Ecto neural progenitor cell (in vitro differentiated cells): ENCODE measurements at places on chromosomes 4 and X.

DNA sequence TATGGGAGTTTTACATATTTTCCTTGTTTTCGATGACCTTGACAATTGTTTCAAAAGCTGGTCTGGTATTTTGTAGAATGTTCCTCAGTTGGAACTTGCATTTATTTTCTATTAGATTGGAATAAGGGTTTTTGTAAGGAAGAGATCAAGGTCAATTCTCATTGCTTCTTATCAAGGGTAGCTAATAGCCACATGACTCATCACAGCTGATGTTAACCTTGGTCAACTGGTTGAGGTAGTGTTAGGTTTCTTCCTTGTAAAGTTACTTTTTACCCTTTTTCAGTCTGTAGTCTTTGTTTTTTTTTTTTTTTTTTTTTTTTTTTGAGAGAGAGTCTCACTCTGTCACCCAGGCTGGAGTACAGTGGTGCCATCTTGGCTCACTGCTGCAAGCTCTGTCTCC lies 257.2 kb downstream of the SNCA start:
- DNase-seq, result no peak

GRCh38 chrX:48591255-48591791 lies 6.0 kb upstream of the WDR13 start:
- DNase-seq, result no peak

DNA sequence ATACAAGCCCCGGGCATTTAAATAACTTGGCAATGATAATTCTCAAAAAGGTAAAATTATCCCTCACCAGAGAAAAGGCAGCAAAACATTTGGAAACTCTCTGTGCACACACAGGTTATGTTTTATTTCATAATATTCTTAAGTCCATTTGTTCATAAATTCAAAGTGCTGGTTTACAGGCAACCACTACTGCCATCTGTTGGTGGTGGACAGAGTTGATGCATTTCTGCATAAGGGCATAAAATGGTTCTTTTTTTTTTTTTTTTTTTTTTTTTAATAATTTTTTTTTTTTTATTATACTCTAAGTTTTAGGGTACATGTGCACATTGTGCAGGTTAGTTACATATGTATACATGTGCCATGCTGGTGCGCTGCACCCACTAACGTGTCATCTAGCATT lies 31.5 kb upstream of the IL21 start:
- DNase-seq, result no peak

GRCh38 chr4:111717921-111718320 lies 427.3 kb upstream of the FAM241A start:
- no peak for DNase-seq

GRCh38 chr4:81472281-81473182 lies 825 bp upstream of the RASGEF1B start:
- DNase-seq, result no peak
